ENCODE measurements at places on chromosomes 3 and 15.

DNA sequence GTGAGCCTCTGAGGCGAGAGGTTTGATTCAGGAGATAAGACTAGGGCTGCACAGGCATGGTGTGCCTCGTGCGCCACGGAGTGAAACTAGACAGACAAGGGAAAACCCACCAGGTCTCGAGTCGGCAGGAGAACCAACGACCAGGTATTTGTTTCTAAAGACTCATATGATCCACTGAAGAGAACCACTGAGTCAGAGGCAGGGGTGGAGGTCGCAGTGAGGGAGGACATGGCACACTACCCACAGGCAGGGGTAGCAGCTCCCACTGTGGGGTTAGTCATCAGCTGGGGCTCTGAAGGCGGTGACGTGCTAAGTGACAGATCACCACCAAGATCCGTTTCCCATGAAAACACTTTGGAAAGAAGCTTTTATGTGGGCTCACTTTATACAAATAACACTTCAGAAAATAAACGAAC lies 45.7 kb downstream of the CHSY1 start:
- DNase-seq = no peak

DNA sequence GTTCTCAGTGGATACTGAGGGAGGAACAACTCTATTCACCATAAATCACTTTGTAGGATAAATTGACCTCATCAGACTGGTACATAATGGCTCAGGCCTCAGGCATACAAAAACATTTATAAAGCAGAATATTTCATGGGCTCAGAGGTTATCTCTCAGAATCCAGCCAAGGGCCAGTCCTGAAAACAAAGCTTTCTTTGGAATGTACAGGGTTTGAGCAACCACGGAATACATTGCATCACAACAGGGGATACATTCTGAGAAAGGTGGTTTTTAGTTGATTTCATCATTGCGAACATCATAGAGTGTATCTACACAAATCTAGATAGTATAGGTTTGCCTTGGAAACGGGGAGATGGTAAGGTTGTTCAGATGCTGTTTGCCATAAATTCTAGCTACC lies 33.4 kb upstream of the CTDSPL2 start:
- DNase-seq = peak; percentile 53

DNA sequence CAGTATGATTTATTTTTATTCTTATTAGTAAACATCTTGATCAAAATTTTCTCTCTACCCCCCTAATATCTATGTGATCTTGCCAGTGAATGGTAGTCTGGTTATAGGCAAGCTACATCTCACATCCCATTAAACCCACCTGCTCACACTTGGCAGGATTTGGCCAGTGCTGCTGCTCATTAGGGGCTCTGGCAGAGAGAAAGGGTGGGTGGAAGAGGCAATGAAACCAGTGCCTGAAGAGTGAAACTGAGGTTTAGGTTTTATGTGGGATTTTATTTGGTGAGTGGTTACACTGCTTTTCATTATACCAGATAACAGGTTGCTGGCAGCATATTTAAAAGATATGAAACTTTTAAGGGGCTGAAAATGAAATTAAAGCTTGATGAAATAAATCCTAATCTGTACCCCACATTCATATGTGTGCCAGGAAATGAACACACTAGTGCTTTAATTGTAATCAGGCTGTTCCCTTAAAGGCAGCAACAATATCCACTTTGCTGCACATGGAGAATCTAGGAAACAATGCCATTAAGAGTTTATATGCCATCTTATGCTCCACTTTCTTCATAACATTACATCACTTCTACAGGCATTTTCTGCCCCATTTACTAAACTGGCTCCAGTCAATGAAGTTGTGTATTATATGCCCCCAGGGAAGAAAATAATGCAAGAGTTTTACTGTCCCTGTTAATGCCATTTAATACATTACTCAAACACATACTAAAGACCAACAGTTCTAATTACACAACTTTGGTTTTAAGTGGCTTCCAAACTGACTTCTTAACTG lies 688.7 kb downstream of the MECOM start:
- no peak for DNase-seq

DNA sequence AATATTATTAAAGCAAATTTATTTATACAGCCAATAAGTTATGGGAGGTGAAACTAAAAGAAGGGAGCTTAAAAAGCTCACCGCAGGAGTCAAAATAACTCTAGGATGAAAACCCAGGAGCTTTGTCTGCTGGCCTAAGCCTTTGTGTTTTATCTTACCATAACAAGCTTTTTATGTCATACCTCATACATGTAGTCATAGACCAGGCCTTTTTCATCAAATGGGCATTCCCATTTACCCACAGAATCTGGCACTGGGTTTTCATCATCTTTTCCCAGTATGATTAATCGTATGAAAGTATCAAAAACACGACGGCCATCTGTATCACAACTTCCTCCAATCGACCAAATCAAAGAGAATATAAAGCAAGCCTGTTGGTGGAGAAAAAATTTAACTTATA lies 122.8 kb downstream of the DNAH12 start:
- DNase-seq = no peak

- no peak for DNase-seq
Measured at GRCh38 chr3:87309601-87310000, 33.2 kb upstream of the POU1F1 start.

- DNase-seq = peak; percentile 66
Measured at GRCh38 chr3:152328841-152329240, 60.1 kb downstream of the MBNL1 start.

- peak; percentile 58 for DNase-seq
Measured at GRCh38 chr15:74502301-74502700, 38.7 kb upstream of the ARID3B start.

DNA sequence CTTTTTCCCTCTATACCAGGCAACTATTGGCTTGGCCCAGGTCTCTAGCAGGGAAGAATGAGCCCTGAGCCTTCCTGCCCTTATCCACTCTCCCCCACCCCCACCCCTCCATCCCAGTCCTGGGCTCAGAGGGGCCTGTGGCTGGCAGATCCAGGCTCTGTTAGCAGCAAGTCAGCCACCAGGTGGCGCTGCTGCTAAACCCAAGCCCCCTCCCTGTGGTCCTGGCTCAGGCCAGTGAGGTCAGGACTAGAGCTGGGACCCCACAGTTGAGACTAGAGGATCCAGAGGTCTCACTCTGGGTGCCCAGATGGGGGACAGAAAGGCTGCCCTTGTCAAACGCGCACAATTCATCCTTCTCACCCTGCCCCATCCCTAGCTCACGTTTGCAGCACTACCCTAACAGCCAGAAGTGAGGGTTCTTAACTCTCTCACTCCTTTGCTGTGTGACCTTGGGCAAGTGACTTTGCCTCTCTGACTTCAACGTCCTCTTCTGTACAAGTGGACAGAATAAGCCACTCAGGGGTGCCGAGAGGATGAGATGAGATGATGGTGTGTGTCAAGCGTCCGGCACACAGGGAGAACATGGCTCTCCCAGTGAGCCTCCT lies 46.8 kb upstream of the SLC6A1 start:
- peak; percentile 28 for DNase-seq

DNA sequence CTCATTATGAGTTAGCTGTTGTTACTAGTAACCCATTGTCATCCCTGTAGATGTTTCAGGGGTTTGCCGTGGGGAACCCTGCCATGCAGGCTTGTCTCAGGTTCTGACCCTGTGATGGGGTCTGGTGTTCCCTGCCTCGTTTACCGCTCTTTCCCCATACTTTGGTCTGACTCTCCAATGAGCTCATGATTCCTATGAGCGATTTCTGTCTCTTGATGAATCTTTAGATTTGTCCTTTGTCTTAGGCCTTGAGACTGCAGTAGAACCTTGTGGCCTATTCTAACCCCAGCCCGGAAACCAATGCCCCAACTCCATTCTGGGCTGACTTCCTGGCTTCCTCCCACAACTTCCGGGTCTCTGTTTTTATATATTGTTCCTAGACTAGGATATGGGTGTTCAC lies 11.3 kb upstream of the IQGAP1 start:
- peak; percentile 75 for DNase-seq

DNA sequence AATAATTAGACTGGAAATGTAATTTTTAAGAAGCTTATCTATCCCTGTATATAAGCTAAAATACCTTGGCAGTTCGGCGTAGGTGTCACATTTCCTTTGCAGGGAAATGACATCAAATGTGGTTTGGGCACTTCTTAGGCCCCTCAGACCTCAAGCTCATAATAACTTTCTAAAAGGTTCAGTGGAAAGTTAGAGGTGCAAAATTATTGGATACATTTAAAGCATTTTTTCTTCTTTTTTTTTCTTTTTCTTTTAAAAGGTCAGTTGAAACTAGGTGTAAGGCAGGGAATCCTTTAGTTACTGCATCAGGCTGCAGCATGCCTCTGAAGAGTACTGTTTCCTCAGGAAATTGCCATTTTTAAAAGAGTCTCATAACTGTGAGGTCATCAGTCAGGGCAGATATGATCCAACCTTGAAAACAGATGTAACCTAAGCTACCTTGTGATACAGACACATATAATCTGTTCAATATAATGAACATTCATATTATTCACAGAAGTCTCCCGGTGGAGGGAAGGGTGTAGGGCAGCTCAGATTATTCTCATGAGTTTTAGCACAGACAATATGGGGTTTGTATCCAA lies 4.8 kb downstream of the SACM1L start:
- no peak for DNase-seq

DNA sequence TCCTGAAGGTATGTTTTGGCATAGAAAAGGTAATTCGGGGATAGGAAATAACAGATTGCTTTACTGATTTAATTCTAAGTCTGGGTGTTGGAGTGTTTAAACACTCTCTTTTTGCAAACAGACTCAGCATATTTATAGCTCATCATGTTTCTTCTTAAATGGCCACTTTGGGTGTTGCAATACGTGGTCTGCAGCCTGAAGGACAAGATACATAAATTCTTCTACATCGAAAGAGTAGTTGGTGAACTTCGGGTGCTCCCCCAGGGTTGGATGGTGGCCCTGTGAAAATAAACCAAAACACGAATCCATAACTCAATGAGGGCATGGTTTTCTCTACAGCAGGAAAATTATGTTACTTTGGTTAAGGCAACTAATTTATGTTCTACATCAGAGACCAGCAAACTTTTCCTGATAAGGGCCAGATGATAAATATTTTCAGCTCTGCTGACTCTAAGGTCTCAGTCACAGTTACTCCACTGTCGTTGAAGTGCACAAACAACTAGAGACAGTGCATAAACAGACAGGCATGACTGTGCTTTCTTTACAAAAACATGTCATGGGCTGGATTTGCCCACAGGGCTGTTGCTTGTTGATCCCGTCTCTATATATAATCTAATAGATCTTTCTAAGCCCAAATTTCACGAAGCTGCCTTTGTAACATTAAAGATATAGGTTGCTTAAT lies 35.9 kb downstream of the EOGT start:
- DNase-seq = peak; percentile 35

- DNase-seq = no peak
Measured at GRCh38 chr3:128301186-128302023, 148.1 kb downstream of the EEFSEC start.

DNA sequence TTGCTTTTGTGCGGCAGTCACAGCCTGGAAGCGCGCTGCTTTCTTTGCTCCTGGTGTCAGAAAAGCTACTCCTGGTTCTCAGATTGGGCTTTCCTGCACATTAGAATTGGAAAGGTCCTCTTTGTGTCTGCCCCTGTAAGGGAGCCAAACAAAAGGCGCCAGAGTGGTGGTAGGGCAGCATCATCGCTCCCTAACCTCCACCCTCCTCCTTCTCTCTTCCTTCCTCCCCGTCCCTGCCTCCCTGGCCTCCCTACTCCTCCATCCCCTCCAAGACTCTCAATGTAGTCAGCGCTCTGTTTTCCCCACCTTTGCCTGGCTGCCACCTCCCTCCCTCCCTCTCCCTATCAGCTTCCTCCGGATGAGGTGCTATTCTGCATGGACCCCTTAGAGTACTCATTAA lies 65.3 kb downstream of the SH3GL3 start:
- no peak for DNase-seq

DNA sequence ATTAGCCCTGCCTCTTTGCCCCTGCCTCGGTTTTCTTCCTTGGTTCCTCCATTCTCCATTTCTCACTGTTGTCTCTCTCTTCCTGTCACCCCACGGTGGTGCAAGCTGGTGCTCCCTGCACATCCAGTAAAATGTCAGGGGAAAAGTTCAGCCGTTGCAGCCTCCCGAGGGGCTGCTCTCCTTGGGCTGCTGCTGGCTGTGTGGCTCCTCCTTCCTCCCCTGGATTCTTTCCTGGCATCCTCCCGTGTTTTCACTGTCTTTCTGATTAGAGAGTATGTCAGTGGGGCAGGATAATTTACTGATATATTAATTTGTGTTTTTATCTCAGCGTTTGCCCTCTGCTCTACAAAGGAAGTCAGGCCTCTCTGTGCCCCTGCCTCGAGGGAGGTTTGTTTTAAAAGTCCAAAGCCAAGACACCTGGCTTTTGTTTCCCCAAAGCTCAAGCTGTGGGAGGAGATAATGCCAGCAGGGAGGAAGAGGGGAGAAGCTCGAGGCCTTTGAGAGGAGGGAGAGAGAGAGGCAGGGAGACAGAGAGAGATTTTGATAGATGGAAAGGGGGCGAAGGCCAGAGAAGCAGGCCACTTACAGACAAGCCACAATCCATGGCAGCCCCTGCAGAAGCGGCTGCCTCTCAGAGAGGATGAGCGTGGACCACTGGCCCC lies 150.3 kb upstream of the NR2F2 start:
- DNase-seq = no peak

DNA sequence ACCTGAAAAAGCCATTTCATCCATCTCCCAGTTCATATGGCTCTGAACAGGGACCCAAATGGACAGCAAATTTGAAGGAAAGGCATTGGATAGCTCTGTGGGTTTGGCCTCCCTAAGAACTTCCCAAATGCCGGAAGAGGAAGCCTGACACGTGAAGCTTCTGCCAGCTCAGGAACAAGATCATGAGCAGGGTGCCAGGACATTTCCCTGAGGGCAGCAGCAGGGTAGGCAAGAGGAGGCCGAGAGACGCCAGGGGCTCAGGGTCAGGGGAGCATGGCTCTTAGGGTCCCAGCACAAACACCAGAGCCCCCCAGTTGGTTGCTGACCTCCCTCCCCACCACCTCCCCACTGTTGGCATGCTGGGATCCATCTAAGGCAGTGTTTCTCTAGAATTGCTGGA lies 187.5 kb downstream of the MEGF11 start:
- no peak for DNase-seq

- no peak for DNase-seq
Measured at GRCh38 chr3:72964633-72965032, 32.0 kb upstream of the PPP4R2 start.

- no peak for DNase-seq
Measured at GRCh38 chr15:69342460-69343076, 43.9 kb downstream of the PAQR5 start.

- peak; percentile 68 for DNase-seq
Measured at GRCh38 chr3:148727231-148727630, 29.5 kb downstream of the AGTR1 start.

- no peak for DNase-seq
Measured at GRCh38 chr3:4656626-4657328, 163.6 kb downstream of the ITPR1 start.

All from MV-4-11 (cell line).